ENCODE measurements at places on chromosomes 7 and 10.

DNA sequence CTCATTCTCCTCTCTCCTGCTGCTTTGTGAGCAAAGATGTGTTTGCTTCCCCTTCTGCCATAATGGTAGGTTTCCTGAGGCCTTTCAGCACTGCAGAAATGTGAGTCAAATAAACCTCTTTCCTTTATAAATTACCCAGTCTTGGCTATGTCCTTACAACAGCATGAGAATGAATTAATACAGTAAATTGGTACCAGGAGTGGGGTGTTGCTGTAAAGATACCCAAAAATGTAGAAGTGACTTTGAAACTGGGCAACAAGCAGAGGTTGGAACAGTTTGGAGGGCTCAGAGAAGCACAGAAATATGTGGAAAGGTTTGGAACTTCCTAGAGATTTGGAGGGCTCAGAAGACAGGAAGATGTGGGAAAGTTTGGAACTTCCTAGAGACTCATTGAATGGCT is 388.7 kb upstream of the GHITM start:
- no peak for DNase-seq

DNA sequence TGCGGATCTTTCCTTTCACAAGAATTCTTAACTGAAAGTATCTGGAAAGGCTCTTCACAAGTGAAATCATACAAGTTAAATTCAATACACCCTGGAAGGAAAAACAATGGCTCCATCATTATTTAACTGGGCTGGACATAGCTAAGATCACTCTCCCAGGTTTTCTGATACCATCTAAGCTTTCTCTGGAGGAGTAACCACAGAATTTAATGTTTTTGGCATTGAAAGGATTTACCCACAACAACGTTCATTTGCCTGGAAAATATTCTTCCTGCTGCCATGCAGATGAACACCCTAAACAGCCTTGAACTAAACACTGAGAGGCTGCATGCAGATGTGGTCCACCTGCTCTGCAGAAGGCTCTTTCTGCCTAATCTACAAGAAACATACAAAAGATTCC is 4.3 kb downstream of the NEBL start:
- DNase-seq = no peak

DNA sequence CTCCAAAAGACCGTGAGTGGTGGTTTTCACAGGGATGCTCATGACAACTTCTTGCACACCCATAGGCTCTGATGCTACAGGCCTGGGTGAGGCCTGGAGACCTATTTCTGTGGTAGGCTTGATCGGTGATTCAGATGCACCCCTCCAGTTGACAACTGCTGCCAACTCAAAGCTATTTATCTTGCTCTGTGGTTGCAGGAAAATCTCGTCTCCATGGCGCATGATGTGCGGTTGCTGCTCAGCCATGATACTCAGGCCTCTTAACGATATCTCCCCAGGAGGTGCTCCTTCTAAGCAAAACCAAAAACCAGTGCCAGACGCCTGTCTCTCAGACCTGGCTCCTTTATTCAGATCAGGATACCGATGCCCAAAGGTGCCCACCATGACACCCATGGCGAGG is 31.4 kb downstream of the C10orf90 start:
- DNase-seq = no peak

DNA sequence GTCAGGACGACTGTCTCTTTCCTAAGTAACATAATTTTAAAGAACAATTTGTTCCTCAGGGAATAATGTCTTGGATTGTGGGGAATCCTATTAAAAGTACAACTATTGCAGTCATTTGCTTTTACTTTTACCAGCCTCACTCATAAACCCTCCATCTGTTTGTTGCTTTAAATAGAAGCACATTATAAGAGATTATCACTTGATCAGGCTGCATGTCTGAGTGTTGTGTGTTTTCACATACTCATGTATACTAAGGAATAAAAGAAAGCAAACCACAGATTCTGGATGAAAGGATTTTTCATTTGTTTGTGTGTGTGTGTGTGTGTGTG is 1077.8 kb downstream of the KCNMA1 start:
- DNase-seq = no peak

GRCh38 chr7:30285067-30285535 is 704 bp downstream of the ZNRF2 start:
- DNase-seq = peak; percentile 62

DNA sequence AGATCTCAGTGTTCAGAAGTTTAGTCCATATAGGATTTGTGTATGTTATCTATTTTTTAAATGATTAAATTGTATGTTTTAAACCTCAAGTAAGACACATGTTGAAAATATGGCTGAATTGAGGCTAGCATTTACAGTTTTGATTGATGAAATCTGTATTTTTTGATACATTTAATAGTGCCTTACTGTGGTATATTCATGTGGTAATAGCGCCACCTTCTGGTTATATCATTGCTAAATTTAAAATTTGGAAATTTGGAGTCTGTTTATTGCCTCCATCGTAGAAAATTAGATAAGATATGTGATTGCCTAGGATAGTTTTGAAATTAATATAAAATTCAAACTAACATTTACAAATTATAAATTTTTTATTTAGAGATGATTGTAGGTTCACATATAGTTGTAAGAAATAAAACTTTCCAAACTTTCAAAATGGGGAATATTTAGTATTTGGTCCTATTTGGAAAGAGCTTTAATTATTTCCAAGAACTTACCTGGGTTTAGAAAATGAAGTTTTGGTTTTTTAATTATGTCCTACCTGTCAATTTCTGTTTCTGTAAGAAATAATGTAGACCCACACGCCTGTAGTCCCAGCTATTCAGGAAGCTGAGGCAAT is 19.1 kb upstream of the ARMS2 start:
- DNase-seq = peak; percentile 77

- DNase-seq = no peak
Observed at GRCh38 chr7:158997110-158997453, 140.7 kb downstream of the DYNC2I1 start.

GRCh38 chr7:91299952-91300775 is 35.9 kb downstream of the FZD1 start:
- peak; percentile 79 for DNase-seq

DNA sequence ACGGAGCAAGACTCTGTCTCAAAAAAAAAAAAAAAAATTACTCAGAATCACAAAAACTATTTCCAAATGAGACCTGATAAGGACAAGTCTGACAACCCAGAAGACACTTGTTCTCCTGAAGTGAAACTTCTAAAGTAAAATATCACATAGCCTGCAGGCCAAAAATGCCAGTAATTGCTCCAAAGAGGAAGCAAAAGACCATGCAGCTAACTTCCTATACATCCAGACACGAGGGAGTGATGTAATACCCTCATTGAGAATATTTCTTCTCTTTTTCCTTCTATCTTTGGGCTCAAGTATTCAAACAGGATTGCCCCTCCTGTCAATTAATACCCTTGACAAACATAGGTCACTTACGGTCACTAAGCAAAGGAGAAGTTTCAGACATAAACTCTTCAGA is 31.2 kb downstream of the ARMH3 start:
- DNase-seq = peak; percentile 66
